ENCODE measurements at places on chromosomes 5 and 9.

- no peak for DNase-seq
These were observed 284.4 kb upstream of the RGMB start for GRCh38 chr5:98489021-98489420.

GRCh38 chr5:65142016-65142415 is 339.7 kb downstream of the ADAMTS6 start:
- DNase-seq, result no peak

GRCh38 chr5:132461569-132462070 is 29.0 kb downstream of the IRF1 start:
- DNase-seq, result no peak

GRCh38 chr5:171400169-171400568 is 12.5 kb downstream of the NPM1 start:
- DNase-seq, result no peak

All from activated naive CD4-positive, alpha-beta T cell treated with anti-CD3 and anti-CD28 coated beads, Interleukin-2, amount 50 U/mL, for 72 hours (primary cell).